ENCODE measurements at places on chromosomes 2 and 18.

- DNase-seq = no peak
Observed at GRCh38 chr18:58241877-58242276, 197.9 kb downstream of the NEDD4L start.

GRCh38 chr2:43225093-43225787 is 1.2 kb downstream of the ZFP36L2 start:
- peak; percentile 65 for DNase-seq

DNA sequence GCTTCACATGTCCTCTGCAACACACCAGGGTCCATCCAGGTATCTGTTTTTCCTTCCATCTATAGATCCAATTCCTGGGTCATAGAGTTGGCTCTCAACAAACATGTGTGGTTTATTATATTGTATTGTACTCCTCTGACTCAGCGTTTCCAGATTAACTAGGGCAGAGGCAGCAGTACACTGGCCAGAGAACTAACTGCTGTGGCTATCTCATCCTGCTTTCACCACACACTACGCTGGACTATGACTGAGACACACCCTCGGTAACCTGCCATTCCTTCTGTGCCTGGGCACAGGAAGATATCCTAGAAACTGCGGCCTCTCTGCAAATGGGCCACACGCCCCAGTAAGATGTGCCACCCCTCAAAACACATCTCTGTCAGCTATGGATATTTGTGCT is 159.8 kb upstream of the STK17B start:
- DNase-seq = no peak

GRCh38 chr2:131037398-131038257 is 55.6 kb downstream of the FAM168B start:
- no peak for DNase-seq

DNA sequence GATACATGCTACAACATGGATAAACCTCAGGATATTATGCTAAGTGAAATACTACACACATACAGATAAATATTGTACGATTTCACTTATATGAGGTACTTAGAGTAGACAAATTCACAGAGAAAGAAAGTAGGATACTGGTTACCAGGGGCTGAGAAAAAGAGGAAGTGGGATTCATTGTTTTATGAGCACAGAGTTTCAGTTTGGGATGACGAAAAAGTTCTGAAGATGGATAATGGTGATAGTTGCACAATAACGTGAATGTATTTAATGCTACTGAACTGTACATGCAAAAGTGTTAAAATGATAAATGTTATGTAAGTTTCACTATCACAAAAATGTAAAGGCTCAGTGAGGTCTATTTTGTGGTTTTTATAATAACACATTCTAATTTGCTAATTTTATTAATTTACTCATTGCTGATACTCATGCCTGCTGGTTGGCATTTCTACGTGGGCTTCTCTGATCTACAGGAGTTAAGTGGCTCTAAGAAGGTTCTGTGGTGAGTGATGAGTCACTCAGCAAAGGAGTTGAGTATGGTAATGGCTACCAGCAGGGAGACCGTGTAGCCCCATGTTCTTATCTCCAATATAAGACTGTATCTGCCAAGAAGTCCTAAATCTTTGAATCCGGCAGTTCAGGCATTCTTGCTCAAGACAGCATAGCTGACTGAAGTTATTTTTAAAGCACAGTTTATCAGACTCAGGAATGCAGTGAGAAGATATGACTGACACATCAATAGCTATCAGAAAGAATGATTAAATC is 41.1 kb downstream of the UPP2 start:
- no peak for DNase-seq

- no peak for DNase-seq
Observed at GRCh38 chr18:76567835-76568445, 72.9 kb upstream of the ZNF516 start.

GRCh38 chr18:69830189-69830588 is 117.5 kb downstream of the CD226 start:
- no peak for DNase-seq

- DNase-seq = no peak
Observed at GRCh38 chr2:235623111-235623510, 129.3 kb downstream of the AGAP1 start.

GRCh38 chr2:143402451-143402850 is 273.2 kb downstream of the ARHGAP15 start:
- no peak for DNase-seq

GRCh38 chr2:85400541-85401463 is 9.4 kb downstream of the CAPG start:
- no peak for DNase-seq

DNA sequence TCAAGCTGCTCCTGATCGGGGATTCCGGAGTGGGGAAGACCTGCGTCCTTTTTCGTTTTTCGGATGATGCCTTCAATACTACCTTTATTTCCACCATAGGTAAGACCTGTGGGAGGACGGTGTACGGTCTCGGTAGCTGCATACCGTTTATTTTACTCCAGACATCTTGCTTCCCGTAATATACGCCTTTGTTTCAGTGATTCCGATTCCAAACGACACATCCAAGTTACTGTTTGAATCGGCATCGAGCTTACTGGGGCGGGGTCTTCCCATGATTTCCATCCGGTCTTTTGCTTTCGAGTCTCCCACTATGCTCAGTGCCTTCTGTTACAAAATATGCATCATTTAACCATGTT is 731 bp downstream of the RAB10 start:
- no peak for DNase-seq

- DNase-seq = no peak
Observed at GRCh38 chr2:120261387-120262006, 8.8 kb downstream of the RALB start.

DNA sequence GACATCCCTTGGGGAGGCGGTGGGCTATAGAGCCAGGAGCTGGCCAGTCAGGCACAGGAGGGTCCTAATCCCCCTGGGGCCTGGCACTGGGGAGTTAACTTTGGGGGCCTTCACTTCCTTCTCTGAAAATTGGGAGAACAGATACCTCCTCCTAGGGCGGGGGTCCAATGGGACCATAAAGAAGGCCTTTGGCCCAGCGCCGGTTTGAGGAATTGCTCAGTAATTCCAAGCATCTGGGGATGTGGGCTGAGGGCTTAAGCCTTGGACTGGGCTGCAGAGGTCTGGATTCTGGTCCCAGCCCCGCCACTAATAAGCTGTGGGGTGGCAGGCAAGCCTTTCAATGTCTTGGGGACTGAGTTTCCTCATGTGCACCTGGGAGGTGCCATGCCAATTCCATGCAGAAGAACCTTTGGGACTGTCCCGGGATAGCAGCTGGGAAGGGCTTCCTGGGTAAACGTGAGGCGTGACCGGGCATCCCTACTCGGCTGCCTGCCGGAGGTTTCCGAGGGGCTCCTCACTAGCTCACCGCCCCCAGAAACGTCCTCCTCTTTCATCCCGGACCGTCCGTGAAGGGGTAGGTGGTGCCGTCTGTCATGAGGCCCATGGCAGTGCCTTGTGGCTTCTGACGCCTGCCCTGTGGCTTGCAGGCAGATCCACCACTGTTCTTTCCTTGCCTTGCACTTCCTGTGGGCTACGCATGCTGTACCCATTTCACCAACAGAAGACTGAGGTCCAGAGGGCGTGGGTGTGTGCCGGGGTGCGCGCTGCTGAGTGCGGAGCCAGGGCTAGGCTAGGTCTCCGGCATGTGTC is 67.4 kb upstream of the HPCAL1 start:
- peak; percentile 12 for DNase-seq

GRCh38 chr2:172119089-172119488 is 16.4 kb upstream of the DLX2 start:
- DNase-seq = no peak

- no peak for DNase-seq
Observed at GRCh38 chr2:151009437-151010175, 252.1 kb downstream of the RBM43 start.

GRCh38 chr18:70046207-70046606 is 98.5 kb upstream of the CD226 start:
- no peak for DNase-seq

- no peak for DNase-seq
Observed at GRCh38 chr2:197368412-197368811, 57.8 kb upstream of the ANKRD44 start.

DNA sequence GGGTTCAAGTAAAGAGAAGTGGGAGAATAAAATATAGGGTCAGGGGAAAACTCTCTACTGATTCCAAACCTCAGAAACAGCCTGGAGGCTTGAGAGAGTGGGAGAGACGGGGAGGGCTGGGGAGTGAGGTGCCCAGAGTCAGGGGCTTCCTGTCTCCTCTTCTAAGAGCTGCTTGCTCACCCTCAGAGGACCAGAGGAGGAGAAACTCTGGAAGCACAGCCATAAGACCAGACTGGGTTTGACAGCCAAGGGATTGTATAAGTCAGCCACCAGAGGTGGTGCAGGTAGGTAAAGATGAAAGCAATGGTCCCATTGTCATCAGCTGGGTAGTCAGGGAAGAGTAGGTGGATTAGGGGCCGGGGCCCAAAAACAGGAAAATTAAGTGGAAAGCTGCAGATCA is 259.4 kb downstream of the TNS1 start:
- no peak for DNase-seq

DNA sequence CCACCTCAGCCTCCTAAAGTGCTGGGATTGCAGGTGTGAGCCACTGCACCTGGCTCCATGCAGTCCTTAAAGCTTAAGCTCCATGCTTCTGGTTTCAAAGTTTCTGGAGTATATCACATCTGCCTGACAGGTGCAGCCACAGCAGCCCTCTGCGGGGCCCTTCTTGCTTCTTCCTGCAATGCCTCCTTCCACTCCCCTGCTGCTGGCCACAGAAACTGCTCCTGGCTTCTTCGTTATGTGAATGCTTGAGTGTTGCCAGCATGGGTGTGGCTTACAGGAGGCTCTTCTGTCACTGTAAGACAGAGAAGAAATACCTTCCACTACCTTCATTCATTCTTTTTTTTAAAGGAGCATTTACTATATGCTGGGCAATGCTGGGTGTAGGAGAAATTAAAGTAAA is 10.1 kb upstream of the CCBE1 start:
- DNase-seq = no peak

- no peak for DNase-seq
Observed at GRCh38 chr2:113133704-113134598, 6.6 kb downstream of the IL1RN start.

- peak; percentile 19 for DNase-seq
Observed at GRCh38 chr18:45254709-45255082, 360.6 kb upstream of the SLC14A2 start.

All from uterus (tissue), 4 donors.